ENCODE measurements at places on chromosomes 2 and 18.
A peak's percentile ranks its signal among the peaks of the same experiment; 100 is the strongest.

DNA sequence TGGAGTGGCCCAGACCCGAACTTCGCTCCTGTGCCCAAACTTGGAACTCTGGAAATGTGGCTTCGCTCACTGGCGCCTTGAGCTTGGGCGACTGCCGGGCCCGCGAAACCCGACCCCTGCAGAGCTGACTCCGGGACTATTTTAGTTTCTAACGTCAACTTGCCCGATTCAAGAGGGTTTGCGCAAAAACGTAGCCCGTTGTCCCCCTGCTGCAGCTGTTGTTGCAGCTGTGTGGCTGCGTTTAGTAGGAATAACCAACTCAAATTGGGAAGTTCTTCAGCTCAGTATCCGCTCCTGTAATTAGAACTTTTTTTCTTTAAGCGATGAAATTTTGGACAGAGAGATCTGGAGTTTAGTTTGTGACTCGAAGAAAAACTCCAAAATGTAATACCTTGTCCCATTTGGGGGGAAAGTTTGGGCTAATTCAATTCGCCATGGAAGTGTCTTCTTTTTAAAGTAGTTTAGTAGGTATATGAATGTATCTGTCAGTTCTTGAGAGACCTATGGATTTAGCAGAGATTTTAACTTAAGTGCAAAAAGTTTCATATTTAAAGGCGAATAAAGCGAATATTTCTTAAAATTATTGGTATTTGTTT is 559 bp downstream of the MYL12A start:
- peak; percentile 60 for DNase-seq

GRCh38 chr18:6997808-6998207 is 119.8 kb downstream of the LAMA1 start:
- no peak for DNase-seq

GRCh38 chr2:11163439-11164317 is 8.4 kb downstream of the SLC66A3 start:
- DNase-seq = no peak

- DNase-seq = no peak
Observed at GRCh38 chr18:12630136-12630535, 27.8 kb downstream of the SPIRE1 start.

- no peak for DNase-seq
Observed at GRCh38 chr18:61569176-61569892, 236.1 kb downstream of the CDH20 start.

DNA sequence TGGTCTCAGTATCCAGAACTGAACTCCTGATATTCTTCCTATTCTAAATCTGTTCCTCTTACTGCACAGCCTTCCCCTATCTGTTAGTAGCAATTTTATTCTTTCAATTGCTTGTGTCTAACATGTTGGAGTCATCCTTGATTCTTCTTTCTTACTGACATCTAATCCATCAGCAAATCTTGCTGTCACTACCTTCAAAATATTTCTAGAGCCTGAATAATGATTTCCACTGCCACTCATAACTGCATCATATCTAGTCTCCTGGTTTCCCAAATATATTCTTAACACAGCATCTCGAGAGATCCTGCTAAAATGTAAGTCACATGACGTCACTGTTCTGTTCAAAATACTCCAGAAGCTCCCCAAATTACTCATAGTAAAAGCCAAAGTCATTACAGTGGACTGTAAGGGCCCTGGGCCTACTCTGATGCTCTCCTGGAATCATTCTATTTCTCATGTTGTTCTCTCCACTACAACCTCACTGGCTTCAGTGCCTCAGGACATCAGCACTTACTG is 95.2 kb downstream of the THSD7B start:
- no peak for DNase-seq

GRCh38 chr2:56130463-56131070 is 53.2 kb upstream of the CCDC85A start:
- DNase-seq = peak; percentile 31

DNA sequence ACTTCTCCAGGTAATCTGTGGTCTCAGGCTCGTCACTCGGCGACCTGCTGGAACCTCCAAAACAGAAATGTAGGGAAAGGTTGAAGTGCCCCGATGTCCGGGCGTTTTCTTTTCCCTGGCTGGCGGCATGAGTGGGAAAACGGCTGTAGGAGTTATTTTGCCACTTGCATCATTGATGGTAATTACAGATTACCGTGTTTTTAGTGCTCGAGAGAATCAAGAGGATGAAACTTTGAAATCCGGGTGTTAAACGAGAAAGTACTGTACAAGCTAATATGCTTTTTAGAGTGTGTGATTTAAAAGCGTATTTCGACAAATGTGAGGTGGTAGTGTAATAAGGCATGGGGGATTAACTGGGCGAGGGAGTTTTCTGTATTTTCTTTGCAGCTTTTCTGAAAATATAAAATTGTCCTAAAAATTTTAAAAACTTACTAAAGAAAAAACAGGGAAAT is 819 bp downstream of the GRHL1 start:
- DNase-seq = no peak

DNA sequence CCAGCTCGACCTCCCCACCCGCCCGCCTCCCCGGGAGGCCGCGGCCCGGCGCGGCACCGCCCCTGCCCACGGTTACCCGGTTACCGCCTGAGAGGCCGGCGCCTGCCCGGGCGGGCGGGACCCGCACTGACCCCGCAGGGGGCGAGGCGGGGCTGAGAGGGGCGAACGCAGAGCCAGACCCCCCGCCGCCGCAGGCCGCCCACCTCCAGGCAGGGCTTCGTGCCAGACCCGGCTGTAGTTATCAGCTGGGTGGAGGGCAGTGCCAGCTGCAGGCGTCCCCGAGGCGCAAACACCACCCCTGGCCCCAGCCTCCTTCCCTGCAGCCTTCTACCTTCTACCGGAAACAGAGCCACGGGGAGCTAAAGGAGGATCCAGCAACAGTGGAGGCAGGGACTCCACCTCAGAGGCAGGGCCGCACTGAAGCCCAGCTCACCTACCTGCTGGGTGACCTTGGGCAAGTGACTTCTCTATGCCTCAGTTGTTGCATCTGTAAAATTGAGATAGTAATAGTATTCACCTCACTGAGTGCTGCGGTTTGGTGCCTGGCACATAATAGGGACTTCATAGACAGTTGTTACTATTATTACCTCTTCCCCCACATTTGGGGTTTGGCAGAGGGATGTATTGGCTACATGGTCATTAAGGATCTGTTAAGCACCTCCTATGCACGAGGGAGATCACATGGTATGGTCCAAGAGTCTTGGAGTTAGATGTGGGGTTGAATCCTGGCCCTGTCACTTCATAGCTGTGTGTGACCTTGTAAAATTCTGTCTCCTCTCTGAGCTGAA is 231.6 kb upstream of the SMAD2 start:
- no peak for DNase-seq

DNA sequence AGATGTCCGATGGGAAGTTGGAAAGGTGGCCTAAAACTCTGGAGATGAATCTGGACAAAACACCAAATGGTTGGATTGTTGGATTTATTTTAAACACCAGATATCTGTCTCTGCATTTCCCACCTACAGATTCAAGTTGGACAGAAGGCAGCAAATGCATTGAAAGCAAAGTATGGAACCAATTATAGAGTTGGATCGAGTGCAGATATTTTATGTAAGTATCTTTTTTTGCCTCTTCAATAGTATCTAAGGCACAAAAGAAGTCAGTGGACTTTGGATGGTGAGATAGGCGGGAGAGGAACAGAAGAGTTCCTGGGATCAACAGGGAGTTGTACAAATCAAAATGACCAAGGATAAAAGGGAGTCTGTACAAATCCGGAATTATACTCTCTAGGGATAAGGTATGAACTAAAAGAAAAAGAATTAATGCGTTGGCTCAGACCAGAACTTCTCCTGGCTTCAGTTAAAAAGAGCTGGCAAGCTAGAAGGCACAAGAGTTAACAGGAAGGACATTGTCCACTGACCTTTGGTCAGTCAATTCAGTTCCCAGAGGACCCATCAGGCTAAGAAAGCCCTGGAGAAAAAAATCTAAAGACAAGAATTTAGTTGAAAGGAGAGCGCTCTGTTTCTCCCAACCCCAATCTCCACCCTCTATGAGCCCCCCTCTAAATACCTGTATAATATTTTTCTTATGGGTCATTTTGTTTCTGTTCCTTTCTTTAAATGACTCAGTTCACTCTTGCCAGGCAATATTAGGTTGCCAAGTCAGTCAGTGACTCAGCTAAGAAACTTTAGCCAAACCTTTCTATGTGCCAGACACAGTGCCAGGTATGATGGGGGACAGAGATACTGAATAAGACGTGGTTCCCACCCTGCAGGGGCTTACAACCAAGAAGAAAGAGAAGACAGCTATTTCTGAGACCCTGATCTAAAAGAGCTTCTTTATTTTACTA is 29.1 kb downstream of the CPO start:
- DNase-seq = no peak

GRCh38 chr2:170475878-170476277 is 239.3 kb upstream of the SP5 start:
- no peak for DNase-seq

GRCh38 chr2:66875941-66876462 is 441.1 kb downstream of the MEIS1 start:
- no peak for DNase-seq

DNA sequence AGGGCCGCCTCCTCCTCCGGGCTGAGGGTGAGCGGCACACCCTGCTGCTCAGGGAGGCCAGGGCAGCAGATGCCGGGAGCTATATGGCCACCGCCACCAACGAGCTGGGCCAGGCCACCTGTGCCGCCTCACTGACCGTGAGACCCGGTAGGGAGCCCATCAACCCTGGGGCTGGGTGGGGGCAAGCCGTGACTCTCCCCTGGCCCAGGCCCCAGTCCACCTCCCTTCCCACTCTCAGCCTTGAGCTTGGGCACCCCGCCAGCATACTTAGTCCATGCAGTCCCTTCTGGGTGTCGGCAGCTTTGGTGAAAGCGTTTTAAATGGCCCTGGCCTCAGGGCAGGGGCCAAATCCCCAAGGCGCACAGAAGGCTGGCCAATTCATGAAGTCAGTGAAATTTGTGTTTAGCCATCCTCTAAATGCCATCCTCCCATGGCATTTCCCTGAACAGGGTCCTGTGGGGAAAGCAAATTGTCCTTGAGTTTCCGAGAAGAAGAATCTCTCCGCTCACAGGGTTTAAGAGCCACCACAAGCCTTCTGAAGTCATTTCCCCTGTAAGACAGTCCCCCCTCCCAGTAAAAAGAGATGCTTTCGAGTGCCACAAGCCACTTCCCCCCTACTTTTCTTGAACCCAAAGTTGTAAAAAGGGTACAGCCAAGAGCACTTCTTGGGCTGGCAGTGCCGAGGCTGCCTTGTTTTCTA is 17.2 kb downstream of the SPEG start:
- DNase-seq = no peak

DNA sequence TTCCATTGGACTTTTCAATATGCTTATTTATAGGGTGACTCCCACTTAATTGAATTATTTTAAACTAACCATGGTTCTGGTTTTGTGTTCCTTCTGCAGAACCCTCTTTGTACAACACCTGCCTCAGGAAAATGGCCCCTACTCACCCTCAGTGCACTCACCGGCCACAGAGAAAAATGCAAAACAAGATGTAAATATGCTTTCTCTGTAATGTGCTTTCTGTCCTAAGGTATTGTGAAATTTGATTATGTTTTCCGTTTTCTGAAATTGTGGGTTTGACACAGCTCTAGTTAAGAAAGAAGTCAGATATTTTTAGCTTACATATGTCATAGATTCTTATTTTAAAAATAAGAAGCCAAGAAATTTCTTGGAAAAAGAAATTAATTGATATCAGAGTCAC is 357.7 kb upstream of the SMIM21 start:
- DNase-seq = no peak

DNA sequence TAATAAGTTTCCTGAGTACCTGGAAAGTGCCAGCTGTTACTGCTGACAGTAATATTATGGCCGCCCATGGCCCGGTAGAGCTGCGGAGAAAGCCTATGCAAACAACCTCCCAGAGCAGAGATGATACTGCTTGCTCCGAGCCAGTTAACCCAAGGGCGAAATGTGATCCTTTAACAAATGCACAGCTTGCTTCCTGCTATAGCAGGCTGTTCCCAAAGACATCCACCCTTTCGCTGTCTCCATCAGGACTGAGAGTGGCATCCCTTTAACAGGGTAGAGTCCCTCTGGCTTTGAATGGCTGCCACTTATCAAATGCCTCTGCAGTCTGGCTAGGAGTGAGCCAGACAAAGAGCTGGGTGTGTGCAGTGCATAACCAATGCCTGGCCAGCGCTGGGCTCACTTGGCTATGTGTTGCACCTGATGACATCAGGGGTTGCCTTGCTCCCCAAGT is 69.7 kb upstream of the DAPL1 start:
- no peak for DNase-seq

- no peak for DNase-seq
Observed at GRCh38 chr2:55838653-55839052, 84.9 kb downstream of the EFEMP1 start.

DNA sequence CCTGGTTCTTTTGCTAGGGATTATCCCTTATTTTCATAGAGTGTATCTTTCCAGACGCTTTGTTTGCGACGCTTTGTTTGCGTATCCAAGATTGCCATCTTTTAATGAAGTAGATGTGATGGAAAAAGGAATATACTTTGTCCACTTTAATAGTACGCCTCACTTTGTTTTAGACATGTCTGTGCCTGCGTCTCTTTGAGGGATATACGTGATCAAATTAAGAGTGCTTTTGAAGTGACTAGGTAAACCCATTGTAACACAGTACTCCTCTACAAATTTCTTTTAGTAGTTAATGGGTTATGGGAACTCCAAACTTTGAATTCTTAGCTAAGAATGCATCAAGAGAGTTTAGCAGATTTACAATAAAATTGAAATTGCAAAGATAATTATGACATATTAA is 27.9 kb downstream of the ACSL3 start:
- DNase-seq = no peak

- no peak for DNase-seq
Observed at GRCh38 chr18:57311472-57311871, 40.9 kb upstream of the ST8SIA3 start.

DNA sequence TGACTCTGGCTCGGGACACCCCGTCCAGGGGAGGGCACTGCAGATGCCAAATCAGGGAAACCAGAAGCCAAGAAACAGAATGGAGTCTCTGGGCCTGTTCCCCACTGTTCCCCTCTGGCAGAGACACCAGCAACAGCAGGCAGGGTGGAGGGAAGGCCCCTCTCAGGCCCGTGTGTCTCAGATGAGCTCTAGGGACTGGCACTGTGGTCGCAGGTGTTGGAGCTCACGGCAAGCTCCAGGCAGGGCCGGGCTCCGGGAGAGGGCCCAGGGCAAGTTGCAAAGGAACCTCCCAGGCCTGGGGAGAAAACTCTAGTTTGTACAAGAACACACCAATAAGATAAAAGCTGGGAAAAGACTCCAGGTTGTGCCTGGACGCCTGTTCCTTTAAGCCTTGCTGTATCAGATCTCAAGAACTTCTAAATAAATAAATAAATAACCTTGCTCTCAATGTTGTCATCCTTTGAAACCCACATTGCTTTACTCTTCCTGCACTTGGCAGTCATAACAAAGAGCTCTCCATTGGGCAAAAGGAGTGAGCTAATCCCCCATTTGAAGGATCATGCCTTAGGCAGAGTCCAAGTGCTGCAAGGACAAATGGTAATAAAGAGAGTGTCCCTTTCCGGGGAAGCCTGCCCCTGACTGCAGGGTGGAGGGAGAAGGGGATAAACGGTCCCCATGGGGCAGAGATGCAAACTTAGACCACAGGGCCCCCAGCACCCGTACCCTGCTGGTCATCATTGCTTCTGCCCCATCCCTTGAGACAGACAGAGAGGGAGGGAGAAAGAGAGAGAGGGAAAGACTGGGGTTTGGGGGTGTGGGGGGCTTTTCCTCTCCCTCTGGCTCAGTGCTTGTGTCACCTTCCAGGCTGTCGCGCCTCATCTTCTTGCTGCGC is 33.3 kb downstream of the CNGA3 start:
- DNase-seq = no peak
